GF-D8 (cell line): ENCODE measurements at places on chromosomes 13 and 19.

GRCh38 chr13:41387576-41387975 is 69.8 kb upstream of the RGCC start:
- DNase-seq: no peak

DNA sequence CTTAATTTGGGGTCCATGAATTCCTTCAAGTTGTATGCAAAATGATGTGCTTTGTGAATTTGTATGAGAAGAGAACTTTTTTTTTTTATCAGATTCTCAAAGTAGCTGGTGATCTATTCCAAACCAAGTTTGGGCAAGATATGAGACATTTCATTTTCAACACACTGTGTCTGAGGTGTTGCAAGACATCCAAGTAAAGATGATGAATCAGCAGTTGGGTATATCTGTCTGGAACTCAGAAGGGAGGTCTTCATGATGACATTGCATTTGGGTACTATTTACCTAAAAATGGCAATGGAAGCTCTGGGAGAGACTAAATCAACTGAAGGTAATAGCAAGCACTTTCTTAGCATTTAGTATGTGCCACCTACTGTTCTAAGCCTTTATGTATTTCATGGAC is 2.8 kb downstream of the FAM124A start:
- no peak for DNase-seq

- DNase-seq: no peak
Observed at GRCh38 chr19:11461453-11461852, 19.4 kb downstream of the ELAVL3 start.

DNA sequence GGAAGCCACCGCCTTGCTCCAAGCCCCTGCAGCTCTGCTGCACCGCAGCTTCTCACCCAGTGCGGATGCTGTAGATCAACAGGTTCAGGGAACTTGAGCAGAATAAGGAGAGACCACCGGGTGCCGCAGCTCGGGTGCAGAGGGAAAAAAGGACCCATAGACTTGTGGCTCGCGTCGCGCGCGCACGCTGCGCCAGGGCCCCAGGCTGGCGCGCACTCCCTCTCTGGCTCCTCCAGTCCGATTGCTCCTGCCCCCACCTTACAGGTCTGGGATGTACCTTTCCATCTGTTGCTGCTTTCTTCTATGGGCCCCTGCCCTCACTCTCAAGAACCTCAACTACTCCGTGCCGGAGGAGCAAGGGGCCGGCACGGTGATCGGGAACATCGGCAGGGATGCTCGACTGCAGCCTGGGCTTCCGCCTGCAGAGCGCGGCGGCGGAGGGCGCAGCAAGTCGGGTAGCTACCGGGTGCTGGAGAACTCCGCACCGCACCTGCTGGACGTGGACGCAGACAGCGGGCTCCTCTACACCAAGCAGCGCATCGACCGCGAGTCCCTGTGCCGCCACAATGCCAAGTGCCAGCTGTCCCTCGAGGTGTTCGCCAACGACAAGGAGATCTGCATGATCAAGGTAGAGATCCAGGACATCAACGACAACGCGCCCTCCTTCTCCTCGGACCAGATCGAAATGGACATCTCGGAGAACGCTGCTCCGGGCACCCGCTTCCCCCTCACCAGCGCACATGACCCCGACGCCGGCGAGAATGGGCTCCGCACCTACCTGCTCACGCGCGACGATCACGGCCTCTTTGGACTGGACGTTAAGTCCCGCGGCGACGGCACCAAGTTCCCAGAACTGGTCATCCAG is 964 bp downstream of the PCDH17 start:
- no peak for DNase-seq

DNA sequence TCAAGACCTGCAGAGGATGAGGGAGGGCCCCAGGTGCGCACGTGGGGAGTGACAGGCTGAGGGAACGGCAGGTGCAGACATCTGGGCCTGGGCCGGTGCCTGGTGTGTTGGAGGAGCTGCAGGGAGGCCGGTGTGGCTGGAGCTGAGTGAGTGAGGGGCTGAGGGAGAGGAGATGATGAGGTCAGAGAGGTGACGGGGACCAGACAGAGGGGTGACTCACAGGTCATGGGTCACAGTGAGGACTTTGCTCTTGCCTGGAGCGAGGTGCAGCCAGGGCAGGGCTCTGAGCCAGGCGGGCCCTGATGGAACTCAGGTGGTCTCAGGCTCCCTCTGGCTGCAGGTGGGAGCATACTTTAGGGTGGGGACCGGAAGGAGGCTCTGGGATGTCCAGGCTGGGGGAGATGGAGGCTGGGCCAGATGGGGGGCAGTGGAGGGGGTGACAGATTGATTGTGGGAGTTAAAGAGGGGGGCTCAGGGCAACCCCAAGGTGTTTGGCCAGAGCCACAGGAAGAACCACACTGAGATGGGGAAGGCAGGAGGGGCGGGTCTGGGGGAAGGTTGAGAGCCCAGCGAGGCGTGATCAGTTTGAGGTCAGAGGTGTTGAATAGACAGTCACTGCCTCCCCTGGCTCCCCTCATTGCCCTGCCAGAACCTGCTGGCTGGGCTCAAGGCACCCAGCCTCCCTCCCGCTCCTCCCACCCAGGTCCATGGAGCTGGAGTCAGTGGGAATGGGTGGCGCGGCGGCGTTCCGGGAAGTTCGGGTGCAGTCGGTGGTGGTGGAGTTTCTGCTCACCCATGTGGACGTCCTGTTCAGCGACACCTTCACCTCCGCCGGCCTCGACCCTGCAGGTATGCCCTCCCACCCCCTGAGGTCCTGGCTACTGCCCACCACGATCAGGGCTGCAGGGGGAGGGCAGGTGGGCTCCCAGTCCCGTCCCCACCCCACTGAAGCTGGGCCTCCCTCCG is 8.4 kb downstream of the ARHGAP33 start:
- no peak for DNase-seq

- no peak for DNase-seq
Observed at GRCh38 chr13:30789166-30789862, 54.0 kb downstream of the ALOX5AP start.

DNA sequence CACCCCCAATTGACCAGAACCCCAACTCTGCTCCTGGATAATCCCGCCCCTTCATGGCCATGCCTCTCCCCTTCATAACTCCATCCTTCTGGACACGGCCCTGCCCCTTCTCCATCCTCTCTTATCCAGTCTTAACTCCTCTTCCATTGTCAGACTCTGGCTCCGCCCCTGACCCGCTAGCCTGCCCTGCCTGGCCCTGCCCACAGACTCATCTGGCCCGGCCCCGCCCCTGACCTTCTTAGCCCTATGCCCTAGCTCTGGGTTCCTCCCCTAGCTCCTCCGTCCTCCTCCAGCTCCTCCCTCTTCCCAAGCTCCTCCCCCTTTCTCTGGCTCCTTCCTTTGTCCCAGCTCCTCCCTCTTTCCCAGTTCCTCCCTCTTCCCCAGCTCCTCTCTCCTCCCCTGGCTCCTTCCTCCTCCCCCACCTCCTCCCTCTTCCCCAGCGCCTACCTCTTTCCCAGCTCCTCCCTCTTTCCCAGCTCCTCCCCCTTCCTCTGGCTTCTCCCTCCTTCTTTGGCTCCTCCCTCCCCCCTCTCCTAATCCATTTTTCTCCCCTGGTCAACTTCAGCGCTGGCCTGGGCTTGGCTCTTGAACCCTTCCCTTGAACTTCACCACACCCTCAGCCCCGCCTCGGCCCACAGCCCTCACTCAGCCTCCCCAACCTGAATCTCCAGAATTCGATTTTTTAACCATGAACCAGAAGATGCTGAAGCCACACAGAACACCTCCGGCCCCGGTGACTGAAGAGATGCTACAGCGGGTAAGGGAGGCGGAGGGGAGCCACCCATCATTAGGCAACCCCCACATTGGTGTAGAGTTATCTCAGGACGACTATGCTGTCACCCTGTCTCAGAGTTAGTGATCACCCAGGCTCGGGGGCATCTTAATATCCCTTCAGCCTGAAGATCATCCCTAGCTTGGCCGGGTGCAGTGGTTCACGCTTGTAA is 9.2 kb upstream of the ZNF358 start:
- peak; percentile 8 for DNase-seq

GRCh38 chr19:1945899-1946298 is 4.9 kb downstream of the CSNK1G2 start:
- no peak for DNase-seq

- DNase-seq: no peak
Observed at GRCh38 chr19:53904909-53905308, 4.2 kb upstream of the CACNG7 start.

DNA sequence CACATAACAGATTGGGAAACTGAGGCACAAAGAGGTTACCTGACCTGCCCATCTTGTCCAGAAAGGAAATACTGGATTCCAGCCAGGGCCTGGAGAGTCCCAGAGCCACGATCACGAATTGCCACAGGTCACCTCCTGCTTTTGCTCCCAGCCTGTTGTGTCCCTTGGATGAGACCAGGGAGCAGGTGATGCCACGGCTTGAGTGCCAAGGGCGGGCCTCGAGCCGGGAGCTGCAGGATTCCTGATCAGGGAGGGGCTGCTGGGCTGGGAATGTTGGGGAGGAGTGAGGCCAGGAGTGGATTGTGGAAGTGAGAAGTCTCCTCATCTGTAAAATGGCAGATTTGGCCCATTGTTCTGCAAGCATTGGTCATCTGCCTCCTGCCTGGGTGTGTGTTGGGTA is 29.4 kb downstream of the DNM2 start:
- DNase-seq: no peak

- DNase-seq: no peak
Observed at GRCh38 chr13:75170311-75170710, 311.7 kb downstream of the TBC1D4 start.

GRCh38 chr19:13299838-13300237 is 149.6 kb downstream of the IER2 start:
- DNase-seq: no peak
